ENCODE measurements at places on chromosomes 1 and 21.

GRCh38 chr1:36160388-36160948, 4.5 kb downstream of the MAP7D1 start:
- DNase-seq = no peak

DNA sequence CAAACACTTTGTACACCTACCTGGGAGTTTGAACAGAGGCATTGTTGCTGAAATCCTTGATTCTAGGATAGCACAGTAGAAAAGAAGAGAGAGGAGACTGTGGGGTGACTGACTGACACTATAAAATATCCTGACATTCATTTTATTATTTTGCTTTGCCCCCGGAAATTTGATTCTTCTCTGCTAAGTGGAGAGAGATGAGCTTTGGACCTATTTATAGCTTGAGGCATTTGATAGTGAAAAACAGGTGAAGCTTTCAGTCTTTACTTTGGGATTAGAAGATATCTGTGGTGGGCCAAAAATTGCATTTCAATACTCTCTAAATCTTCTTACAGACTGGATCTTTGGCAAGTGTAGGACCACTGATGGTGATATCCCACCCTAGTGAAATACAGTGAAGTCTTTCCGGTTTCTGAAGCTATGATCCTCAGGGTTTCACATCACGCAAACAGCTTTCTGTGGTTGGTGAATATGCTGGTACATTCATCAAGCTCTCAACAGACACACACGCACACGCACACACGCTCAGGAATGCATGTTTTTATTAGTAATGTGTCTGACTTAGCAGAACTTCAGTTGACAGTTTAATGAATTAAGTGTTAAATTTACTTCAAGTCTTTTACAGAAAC, at the start of gene AMPD1:
AMPD1 (minus strand) TSS at position 117 of the 629 bp plus-strand sequence; CDS start at position 42, 75 bp downstream.
- no peak for DNase-seq

- DNase-seq = no peak
These were observed 5.2 kb upstream of the OTUD7B start for GRCh38 chr1:150015651-150016131.

- DNase-seq = no peak
These were observed 14.1 kb upstream of the PLEKHG5 start for GRCh38 chr1:6505367-6506209.

- DNase-seq = no peak
These were observed 98.6 kb downstream of the ENAH start for GRCh38 chr1:225554216-225554812.

DNA sequence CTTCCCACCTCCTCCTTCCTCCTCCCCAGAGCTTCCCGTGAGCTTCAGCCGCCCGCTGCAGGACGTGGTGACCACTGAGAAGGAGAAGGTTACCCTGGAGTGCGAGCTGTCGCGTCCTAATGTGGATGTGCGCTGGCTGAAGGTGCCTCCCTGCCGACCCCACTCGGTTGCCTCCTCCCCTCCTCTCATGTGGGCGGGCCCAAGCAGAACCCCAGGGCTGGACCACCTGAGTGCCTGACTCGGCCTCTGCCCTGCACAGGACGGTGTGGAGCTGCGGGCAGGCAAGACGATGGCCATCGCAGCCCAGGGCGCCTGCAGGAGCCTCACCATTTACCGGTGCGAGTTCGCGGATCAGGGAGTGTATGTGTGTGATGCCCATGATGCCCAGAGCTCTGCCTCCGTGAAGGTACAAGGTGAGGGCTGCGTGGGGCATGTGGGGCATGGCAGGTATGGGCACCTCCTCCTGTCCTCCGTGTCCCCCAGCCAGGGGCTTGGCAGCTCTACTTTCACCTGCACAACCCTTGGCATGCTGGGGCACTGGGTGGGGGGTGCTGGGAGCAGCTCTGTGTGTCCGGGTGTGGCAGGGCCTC, 69.2 kb downstream of the OBSCN start:
- no peak for DNase-seq

- DNase-seq = no peak
These were observed 130.8 kb downstream of the NOS1AP start for GRCh38 chr1:162200096-162200847.

DNA sequence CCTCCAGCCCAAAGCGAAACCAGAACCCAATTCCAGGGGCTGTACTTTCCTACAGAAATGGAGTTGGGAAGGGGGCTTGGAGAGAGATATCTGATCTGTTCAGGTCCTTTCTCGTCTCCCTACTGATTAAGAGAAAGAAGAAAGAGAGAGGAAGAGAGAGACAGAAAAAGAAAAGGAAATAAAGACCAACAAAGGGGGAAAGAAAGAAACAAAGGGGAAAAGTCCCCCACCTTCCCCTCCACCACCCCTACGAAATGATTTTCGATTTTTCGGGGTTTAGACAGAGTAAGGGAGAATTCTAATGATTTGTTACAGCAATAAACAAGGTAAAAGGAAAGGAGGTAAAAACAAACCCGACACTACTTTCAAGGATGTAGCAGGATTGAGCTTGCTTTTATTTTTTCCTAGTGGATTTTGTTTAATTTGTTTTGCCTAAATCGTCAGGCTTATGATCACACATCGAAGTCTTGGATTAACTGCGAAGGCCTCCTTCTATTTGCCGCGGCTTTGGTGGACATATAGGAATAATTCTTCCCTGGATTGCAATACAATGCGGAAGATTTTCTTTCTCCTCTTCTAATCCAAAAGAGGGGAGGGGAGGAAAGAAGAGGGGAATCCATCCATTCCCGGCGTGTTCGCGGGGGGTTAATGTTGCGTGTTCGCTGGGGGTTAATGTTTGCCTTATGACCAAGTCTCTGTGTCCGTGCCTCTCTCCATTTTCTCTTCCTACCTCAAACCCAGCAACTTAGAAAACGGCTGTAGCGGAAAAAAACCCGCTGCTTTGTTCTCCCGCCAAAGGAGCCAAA, 1.9 kb downstream of the TAL1 start:
- no peak for DNase-seq

GRCh38 chr21:39611551-39612190, 1.1 kb upstream of the B3GALT5 start:
- no peak for DNase-seq

- DNase-seq = no peak
These were observed 104.1 kb downstream of the DISP1 start for GRCh38 chr1:222918801-222919477.

DNA sequence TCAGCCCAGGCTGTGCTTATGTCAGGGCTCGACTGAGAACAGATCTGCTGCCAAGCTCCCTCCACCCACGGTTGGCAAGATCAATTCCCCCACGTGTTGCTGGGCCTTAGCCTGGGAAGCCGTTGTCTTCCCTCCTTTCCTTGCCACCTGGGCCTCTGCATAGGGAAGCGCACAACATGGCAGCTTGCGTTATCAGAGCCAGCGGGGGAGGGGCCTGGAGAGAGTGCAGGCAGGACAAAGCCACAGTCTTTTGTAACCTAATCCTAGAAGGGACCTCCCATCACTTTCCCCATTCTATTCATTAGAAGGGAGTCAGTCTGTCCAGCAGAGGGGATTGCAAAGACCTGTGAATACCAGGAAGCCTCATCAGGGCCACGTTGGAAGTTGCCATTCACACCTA, 17.0 kb upstream of the IGSF21 start:
- DNase-seq = no peak

DNA sequence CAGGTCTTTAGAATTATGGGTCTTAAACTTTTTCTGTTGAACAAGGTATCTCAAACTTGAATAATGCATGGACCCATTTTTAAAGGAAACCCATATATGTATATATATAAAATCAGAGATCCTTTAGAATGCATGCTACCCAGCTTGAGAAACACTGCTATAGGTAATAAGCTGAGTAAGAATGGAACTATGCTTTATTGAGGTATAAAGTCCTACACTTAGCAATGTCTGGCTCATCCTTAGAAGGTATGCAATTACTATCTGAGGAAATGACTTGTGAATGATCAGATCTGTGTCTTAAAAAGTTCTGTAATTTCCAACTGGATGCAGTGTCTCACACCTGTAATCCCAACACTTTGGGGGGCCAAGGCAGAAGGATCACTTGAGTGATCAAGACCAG, 11.2 kb downstream of the TRAF3IP3 start:
- DNase-seq = no peak

DNA sequence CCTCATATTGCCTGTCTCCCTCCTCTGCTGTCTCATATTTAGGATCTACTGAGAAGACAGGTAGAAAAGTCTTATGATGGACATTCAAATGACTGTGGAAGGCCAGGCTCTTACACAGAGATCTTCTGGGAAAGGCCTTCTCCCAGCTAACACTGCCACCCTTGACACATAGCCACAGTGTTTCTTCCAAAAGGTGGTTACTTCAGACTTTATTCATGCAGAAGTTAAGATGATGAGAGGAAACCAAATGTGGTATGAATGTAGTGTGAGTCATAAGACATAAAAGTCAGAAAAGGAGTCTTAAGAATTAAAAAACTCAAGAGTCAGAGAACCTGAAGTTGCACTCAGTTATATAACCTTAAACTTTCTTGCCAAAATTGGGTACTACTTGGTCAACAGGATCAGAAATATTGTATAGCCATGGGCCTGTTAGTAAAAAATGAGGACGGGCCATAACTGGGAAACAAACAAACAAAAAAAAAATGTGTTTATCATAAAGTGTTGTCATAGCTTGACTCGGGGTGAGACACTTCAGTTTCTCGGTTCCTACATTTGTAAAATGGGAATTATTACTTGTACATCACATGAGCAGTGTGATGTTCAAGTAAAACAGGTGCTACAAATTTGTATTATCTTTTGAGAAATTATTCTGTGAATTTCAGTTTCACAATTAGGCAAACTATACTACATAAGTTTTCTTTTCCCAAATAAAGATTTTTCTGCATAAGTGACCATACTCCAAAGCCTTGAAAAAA, 1.2 kb upstream of the DENND1B start:
- no peak for DNase-seq

GRCh38 chr1:238710697-238711096, 675.7 kb upstream of the CHRM3 start:
- DNase-seq = no peak

DNA sequence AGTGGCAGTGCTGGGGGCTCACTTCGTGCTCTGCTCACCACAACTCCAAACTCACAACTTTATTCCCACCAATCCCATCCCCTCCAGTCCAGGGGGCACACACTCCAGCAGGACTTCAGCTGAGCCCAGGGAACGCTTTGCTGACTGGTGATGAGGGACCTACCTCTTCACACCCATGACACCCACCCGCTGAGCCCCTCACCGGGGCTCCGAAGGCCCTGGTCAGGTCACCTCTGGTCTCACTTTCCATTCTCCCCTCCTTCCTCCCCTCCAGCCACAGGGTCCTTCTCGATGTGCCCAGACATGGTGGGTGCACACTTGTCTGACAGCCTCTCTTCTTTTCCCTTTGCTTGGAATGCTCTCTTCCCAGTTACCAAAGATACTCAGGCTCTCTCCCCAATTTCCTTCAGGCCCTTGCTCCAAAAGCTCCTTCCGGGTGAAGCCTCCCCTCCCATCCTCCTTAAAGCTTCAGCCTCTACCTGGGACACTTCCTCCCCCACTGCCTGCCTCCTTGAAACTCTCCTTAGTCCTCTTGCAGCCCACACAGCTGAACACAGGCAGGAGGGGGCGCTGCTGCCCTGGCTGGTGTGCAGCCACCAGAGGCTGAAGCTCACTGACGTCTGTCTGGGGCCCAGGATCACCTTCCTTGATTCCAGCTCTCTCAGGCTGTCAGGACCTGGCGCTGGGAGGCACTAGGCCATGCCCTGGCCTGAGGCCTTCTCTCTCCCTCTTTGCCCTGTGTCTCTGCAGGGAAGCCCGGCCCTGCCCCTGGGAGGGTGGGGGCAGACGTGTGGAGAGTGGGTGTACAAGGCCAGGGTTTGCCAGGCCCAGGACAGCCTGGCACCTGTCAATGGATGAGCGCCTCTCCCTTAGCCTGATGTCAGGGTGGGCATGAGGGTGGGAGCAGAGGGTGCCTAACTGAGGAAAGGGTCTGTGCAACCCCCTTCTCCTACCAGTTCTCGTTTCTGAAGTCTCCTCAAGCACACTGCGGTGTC, 1.6 kb downstream of the KCNE1 start:
- peak; percentile 1 for DNase-seq

- no peak for DNase-seq
These were observed 1.4 kb downstream of the DENND1B start for GRCh38 chr1:197773856-197774255.

GRCh38 chr1:109225308-109225707, 11.6 kb downstream of the SARS1 start:
- DNase-seq = no peak

GRCh38 chr1:61961009-61961408, 218.7 kb downstream of the PATJ start:
- DNase-seq = no peak

GRCh38 chr1:24294228-24294672, 24.9 kb upstream of the GRHL3 start:
- DNase-seq = no peak

DNA sequence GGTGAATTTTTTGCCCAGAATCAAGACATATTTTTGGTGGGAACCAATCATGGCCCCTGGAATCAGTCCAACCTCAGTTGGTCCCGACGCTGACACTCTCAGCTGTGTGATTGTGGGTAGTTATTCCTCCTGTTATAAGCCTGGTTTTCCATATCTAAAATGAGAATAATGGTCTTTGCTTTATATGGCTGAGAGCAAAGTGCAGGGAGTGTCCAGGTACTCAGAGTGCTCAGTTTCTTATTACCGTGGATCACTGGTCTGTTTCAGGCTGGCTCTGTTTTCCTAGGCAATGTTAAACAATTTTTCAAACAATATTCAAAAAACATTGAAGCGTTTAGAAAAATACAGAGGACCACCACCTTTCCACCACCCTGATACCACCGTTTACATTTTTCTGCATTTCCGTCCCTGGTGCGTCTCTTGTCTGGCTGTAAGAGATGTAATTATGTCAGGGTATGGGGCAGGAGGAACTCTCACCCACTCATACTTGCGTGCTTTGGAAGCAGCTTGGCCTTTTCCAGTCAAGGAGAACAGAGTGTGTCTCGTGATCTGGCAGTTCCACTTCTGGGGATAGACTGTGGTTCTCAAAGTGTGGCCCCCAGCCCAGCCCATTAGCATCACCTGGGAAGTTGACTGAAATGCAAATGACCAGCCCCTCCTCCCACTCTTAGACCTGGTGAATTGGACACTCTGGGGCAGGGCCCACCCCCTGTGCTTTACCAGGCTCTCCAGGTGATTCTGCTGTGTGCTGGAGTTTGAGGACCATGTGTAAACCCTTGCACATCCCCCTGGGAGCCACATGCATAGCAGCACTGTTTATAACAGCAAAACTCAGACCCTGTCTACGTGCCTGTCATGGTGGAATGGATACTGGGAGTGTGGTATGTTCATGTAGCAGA, 6.8 kb downstream of the MX1 start:
- DNase-seq = no peak

DNA sequence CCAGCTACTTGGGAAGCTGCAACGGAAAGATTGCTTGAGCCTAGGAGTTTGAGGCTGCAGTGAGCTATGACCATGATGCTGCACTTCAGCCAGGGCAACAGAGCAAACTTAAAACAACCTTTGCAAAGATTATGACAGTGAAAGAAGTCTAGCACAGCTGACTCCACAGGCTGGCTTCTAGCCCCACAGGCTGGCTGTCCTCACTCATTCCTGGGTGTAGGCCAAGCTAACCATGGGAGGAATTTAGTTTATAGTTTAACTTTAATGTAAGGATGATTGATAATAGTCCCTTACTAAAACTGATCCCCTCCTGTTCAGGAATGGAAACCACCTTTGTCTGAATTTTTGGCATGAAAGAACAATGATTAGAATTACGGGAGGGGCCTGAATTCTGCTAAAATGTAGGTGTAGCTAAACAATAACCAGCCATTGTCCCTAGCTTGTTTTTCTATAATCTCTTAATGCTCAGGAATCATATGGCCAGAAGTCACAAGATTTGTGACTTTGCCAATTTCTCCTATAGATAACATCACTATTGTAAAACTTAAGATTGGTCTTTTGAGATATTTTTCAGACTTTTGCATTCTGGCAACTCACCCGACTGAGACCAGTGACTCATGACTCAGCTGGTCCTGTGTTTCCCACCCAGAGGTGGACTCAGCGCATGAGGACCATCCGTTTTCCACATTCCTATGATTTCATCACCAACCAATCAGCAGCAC, 28.1 kb upstream of the SGIP1 start:
- DNase-seq = no peak
